Forelimb muscle (tissue), 1 donor: ENCODE measurements at places on chromosomes 12 and 14. TPM values are rescaled to one million over a fixed set of nuclear protein-coding genes. Genes with fewer than 3 reads are reported as not detected.

The CYP27B1 gene
- 0.86 TPM for polyA plus RNA-seq

The CIROP gene
- polyA plus RNA-seq: not detected

DNA sequence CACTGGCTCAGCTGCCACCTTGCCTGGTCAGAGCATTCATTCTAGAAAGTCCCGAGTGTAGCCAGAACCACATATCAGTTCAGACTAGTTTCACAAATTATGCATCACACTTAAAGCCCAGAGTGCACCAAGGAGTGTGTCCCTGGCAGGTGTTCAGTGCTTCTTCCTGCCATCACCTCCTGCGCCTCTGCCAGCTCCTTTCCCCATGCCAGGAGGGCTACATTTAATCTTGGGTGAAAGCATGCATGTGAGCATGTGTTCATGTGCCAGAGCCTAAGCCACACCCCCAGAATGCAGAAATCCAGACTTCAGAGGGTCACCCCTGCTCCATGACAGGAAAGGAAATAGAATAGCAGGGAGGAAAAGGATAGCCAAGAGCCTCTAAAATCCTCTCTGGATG is 381.6 kb downstream of the DPF3 start:
- no peak for DNase-seq

The RNASE1 gene
- 162 TPM for polyA plus RNA-seq

The REM2 gene
- 0.24 TPM for polyA plus RNA-seq

- no peak for DNase-seq
Observed at GRCh38 chr12:50598321-50598862, 93.6 kb downstream of the DIP2B start.

The ACSS3 gene
- polyA plus RNA-seq: 7.0 TPM
